ENCODE measurements at places on chromosomes 16 and 17.

DNA sequence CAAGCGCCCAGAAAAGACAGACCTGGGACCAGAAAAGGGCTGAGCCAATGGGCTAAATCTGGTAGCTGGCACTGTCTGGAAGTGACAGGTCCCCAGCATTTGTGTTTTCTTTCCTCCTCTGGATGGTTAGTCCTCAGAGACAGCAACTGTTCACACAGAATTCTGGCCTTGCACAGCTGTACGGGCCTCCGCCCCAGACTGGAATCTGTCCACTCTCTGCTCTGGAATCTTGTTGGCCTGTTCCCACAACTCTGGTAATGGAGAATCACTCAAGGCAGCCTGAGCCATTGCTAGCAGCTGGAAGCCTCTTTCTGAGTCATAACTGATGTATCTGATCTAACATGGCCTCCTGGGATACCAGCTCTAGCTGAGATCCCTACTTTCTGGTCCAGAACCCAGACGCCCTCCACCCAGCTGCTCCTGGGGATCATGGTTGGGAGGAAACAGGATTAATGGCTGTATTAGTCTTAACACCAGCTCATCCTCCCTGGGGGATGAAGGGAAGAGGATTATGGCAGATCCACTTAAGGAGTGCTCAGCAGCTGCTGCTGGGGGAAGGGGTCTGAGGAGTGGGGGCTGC lies 9.1 kb downstream of the ZNF668 start:
- no peak for DNase-seq

GRCh38 chr17:28949185-28950016 lies 1.9 kb downstream of the PHF12 start:
- no peak for DNase-seq

- DNase-seq = no peak
Observed at GRCh38 chr16:28181515-28181914, 30.2 kb downstream of the XPO6 start.

- DNase-seq = no peak
Observed at GRCh38 chr17:2963332-2964027, 99.9 kb downstream of the OR1D5 start.

- DNase-seq = no peak
Observed at GRCh38 chr17:35889818-35890773, 9.9 kb upstream of the CCL5 start.

- DNase-seq = peak; percentile 55
Observed at GRCh38 chr17:78748048-78748729, 33.9 kb downstream of the CYTH1 start.

DNA sequence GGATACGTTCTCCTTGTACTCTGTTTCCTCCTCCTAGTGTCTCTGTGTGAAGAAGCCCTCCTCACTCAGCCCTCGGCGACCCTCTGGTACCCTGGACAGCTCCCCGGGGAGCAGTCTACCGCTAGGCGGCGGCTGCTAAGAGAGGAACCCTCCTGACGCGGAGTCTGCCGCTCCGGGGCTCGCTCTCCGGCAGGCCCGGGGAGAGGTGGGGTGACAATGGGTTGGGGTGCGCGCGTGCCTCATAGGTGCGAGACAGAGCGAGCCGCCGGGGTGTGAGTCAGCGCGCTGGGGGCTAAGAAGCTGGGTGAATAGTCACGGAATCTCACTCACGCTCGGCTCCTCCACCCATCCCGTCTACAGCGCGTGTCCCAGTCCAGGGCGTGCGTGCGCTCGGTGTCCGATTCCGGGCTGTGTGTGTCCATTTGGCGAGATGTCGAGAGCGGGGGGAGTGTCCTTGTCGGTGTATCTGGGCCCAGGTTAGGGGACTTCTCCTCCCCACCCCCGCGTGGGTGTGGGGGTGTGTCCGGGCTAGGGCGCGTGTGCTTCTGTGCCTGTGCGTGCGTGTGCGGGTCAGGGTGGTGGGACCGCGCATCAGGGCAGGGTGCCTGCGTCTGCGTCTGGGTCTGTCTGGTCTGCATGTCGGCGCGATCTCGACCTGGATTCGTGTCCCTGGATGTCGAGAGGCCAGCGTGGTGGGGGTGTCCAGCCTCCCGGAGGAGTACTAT lies 577 bp upstream of the HS3ST2 start:
- DNase-seq = no peak

- DNase-seq = no peak
Observed at GRCh38 chr16:89729293-89729692, 8.0 kb downstream of the ZNF276 start.

DNA sequence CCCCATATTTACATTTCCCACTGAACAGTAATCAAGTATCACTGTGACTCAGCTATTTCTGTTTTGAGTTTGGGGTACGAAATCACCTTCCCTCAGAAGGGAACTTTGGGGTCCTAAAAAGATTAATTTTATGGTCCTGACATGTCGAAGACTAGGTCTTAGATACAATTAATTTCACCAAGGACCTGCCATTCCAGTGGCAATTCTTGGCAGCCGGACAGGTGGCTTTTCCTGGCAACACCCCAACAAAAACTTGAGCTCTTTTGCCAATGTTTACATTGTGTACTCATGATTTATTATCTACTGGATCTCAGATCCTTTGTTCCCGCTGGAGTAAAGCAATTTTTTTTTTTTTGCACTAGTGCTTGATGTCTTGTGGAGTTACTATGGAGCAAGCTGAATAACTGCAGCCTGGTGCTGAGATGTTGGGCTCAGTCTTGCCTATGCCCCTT lies 14.4 kb downstream of the SLFN5 start:
- no peak for DNase-seq

GRCh38 chr17:6476810-6477179 lies 32.5 kb downstream of the PIMREG start:
- no peak for DNase-seq

DNA sequence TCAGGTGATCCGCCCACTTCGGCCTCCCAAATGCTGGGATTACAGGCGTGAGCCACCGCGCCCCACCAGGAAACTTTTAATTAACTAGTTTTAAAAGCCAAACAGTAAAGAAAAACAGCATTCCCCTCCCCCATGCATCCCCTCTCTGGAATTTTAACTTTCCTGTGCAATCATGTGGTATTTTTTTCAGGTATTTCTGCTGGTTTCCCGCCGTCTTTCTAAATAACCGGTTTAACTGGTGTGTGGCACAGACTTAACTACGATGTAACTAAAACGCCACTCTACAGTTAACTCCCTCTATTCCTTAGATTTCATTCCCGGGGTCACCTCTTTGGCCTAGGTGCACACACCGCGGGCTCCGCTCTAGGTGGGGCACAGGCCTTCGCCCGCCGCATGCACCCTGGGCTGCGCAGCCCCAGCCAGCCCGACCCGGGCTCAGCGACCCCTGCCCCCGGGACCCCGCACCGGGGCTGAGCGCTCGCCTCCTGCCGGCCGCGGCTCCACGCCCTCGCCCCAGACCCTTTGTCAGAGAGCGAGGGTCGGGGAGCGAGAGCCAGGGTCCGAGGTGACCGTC lies 15.1 kb upstream of the UTP6 start:
- no peak for DNase-seq

GRCh38 chr16:2155977-2156848 lies 631 bp downstream of the TRAF7 start:
- DNase-seq = no peak

- DNase-seq = no peak
Observed at GRCh38 chr17:10198509-10199249, at the start of gene GAS7. Gene GAS7 (minus strand): TSS chr17:10198606.

- no peak for DNase-seq
Observed at GRCh38 chr16:3152277-3152990, 17.6 kb downstream of the ZNF213 start.

DNA sequence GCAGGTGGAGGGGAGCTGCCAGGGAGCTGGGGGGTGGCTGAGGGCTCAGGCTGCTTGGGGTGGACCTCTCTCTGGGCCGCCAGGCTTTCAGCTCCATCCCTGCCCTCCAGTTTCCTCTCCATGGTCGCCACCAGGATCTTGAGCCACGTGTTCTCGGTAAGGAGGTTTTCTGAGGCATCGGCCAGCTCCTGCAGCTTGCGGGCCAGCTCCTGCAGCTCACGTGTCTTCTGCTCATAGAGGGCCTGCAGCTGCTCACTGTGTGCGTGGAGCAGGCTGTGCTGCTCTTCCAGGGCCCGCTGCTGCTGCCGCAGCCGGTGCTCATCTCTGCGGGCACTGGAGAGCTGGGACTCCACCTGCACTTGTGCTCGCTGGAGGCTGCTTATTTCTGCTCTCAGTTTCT lies 11.0 kb downstream of the SNN start:
- no peak for DNase-seq

GRCh38 chr17:79626156-79626890 lies 15.5 kb upstream of the RBFOX3 start:
- DNase-seq = no peak

- DNase-seq = no peak
Observed at GRCh38 chr17:17570798-17571716, 20.5 kb downstream of the PEMT start.

GRCh38 chr16:781346-782010 lies 6.7 kb downstream of the RPUSD1 start:
- no peak for DNase-seq

DNA sequence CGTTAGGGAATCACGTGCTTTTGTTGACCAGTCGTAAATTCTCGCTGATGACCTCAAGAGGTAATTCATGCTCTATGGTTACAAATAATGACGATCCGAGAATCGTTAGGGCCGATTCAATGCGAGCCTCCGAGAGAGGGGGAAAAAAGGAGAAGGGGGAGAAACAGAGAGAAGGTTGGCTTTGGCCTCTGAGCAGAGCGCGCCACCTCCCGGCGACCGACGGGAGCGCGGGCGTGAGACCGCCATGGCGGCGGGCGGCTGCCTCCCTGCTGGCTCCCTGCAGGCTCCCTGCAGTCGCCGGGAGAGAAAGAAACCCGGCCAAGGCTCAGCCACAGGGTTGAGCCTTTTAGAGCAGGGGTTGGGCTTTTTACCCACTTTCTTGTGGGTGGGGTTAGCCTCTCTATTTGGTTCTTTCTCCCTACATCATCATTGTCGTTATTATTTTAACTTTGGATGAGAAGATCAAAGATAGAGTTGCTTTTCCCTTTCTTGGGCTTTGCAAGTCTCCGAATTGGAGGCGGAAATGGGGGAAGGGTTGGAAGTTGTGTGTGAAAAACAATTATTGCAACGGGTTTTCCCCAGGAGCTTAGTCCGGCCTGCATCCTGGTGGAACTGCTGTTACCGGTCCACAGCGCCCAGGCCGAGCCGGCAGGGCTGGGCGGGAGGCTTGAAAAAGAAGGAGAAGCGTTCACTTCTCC lies 410 bp upstream of the HOXB5 start:
- DNase-seq = no peak

- DNase-seq = no peak
Observed at GRCh38 chr16:3752984-3753383, 35.7 kb upstream of the TRAP1 start.

GRCh38 chr17:19337712-19338023 lies 24.9 kb downstream of the B9D1 start:
- no peak for DNase-seq

DNA sequence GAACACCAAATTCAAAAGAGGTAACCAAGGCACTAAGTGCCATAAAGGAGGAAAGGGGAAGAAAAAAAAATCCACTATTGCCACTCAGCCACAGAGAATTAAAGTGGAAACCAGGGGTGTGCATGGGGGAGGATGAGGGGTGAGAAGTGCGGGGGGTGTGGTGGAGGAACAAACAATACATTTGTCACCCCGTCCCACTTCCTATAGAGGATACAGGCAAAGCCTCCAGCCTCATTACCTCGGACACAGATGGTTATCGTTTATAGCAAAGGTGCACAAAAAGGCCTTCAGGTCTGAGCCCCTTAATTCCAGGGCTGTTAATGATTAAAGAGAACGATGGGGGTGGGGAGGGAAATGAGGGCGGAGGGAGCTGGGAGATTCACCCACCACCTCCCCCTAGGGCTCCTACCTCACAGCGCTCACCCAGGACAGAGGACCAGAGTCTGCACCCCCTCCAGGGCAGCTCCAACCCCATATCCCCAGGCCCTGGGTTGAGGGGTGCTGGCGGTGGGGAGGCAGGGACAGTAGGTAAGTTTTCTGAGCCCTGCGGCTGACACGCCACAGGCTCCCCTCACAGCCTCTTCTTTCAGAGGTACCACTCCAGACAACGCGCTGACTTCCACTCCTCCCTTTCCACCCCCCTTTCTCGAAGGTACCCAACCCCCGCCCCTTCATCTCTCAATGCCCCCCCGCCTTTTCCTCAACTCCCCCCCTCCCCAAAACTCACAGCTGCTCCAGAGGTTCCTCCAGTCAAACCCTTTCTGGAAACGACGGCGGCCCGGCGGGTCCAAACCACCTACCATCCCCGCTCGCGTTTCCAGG lies 470 bp downstream of the DCUN1D3 start:
- DNase-seq = no peak

- no peak for DNase-seq
Observed at GRCh38 chr17:8421571-8421970, 14.1 kb upstream of the NDEL1 start.

DNA sequence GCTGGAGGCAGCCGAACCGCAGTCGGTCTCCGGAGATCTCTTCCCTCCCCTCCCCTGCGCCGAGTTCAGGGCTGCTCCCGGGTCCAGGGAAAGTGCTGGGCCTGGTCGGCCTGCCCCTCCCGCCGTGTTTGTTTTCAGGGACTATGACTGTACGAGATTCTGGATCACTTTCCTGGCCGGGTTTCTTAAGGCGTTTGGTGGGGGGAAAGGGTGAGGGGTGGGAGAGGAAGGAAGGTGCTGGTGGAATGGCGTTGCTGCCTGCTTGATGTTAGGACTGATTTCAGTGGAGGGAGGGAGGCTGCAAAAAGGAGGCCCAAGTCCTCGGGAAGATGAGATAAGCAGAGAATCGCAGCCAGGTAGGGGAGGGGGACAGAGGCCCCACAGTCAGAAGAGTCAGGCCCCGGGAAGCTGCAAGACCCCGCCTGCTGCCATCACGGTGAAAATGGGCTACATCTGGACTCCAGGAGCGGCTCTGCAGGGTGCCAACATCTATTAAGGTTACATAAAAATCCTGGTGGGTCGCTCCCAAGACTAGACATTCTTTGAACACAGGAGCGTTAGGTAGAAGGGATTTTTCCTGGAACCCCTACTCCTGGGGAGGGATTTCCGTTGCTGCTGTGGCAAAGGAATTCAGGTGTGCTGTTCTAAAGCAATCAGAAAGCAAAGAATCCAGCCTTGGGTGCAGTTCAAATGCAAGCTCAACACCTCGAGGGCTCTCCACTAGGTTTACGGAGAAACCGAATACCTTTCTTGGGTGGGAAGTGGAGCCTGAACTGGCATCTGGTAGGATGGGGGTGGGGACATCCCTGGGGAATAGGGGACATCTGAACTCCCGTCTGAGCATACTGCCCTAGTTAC lies 1.2 kb downstream of the ARHGAP44 start:
- DNase-seq = no peak
